ENCODE measurements at places on chromosomes 16 and 17.

DNA sequence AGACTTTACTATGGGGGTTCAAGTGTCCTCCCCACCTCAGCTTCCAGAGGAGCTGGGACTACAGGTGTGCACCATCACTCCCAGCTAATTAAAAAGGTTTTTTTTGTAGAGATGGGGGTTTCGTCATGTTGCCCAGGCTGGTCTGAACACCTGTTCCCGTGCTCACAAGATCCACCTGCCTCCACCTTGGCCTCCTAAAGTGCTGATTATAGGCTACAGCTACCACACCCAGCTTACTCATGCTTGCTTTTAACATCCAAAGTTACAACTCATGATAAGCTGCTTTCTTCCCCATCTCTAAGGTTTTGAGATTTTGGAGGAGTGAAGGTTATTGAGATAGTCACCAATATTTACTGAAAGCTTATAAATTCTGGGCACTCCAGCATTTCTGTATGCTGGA is 2.6 kb downstream of the NUP88 start:
- peak; percentile 21 for DNase-seq

DNA sequence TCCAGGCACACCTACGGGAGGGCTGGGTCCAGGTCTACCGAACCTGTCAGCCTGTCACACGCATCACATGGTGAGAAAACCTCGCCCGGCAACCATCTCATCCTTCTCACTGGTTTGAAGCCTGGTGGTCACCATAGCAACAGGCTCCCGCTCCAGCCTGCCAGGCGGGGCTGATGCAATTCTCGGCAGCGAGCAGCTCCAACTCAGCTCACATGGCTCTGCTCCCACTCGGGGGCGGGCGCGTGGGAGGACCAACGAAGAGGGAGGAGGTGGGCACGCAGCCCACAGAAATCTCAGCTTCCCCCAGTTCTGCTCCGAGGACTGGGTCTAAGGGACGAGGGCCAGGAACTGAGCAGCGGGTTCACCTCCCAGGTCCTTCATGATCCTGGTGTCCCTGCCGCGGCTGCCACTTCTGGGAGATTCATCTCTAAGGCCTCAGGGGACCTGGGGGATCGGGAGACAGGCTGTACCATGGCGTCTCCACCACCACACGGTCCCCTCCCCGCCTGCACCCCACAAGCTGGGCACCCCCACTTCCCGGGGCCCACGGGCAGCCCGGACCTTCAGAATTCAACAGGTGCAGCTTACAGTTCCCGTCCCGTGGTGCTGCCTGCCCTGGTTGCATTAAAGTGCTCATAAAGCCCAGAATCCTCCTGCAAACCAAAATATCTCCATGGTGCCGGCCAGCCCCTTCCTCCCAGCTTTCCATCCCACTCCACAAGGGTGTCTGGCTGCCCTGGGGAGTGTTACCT is 25.8 kb downstream of the ABR start:
- DNase-seq: peak; percentile 70

DNA sequence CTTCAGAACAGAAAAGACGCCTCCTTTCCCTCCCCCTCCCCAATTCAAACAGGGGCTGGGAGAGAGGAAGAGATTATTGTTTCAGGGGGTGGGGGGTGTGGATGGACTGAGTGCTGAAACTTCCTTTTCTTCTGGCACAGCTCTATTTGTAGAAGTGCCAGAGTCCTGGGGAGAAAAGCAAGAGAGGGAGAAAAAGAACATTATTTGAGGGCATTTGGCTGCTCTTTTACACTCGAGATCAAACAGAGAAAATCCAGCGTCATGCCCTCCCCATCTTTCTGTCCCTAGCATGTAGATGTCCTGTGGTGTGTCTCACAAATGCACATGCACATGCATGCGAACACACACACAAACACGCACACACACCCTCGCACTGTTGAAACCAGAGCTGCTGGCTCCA is 13.0 kb downstream of the ARL4D start:
- no peak for DNase-seq

DNA sequence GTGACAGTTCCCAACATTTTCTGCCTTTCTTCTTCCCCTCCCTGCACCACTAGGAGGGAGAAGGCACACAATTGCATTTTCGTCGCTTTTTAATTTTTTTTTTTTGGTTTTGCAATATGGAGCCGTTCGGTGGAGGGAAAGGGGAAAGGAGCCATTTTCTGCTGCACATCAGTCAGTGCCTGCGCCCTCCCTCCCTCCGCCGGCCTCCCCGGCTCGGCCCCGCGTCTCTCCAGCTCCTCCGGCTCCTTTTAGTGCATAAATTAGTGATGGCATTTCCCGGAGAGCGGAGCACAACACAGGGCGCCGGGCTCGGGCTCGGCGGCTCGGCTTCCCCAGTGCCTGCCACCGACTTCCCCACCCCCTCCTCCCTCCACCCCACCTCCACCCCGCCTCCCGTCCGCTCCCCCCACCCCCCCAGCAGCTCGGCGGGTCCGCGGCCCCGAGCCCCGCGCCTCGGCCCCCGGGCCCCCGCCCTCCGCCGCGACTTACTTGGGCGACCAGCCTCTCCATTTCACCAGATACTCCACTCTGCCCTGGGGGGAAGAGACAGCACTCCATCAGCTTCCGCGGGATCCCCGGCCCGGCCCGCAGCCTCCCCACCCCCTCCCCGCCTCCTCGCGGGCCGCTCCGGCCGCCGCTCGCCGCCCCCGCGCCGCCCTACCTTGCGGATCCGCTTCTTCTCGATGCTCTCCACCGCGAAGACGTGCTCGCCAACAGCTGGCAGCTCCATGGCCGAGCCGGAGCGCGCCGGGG is 542 bp downstream of the CBX4 start:
- peak; percentile 48 for DNase-seq

GRCh38 chr17:77898521-77899434 is 59.7 kb upstream of the TNRC6C start:
- no peak for DNase-seq

DNA sequence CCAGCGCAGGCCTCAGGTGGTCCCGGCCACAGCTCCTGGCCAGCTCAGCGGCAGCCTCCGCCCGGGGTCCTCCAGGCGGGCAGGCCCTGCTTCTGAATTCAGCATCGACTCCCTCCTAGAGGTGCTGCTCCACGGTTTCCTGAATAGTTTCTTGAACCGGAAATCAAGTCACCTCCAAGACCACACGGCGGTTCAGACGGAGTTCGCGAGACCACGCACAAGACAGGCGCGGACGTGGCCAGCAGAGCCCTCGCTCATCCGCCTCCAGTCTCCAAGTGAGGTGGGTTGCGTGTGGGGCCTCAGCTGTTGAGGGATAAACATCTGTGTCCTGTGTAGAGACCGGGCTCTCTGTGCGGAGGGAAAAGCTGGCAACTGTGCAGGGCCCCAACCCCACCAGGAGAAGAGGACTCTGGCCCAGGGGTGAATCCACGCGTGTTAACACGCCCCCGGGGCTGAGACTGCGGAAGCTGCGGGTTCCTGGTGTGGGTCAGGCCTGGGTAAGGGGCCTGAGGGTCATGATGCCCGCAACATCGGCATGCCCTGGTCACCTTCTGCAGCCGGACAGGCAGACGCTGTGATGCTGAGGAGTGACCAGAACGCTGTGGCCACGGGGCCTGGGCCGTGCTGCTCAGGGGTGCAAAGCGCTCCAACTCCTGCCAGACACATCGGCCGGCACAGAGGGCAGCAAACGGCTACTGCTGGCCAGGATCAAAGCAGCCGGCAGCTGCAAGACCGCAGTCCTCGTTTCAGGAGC is 55.0 kb upstream of the METRNL start:
- DNase-seq: no peak

- no peak for DNase-seq
Measured at GRCh38 chr16:77823067-77823466, 34.7 kb downstream of the VAT1L start.

DNA sequence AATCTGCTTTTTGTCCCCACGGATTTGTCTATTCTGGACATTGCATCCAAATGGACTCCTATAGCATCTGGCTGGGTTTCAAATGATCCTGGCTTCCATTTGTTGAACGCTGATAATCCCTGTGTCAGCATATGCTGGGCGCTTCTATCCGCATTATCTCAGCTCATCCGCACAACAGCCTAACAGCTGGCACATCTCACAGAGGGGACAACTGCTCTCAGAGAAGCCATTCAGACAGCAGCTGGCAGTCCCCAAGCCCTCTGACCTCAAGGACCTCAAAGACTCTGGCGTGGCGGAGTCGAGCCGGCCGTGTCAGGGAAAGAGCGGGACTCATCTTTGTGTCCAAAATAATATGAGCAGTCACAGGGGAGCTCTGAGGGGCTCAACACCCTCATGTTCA is 82.3 kb downstream of the NT5M start:
- DNase-seq: no peak

DNA sequence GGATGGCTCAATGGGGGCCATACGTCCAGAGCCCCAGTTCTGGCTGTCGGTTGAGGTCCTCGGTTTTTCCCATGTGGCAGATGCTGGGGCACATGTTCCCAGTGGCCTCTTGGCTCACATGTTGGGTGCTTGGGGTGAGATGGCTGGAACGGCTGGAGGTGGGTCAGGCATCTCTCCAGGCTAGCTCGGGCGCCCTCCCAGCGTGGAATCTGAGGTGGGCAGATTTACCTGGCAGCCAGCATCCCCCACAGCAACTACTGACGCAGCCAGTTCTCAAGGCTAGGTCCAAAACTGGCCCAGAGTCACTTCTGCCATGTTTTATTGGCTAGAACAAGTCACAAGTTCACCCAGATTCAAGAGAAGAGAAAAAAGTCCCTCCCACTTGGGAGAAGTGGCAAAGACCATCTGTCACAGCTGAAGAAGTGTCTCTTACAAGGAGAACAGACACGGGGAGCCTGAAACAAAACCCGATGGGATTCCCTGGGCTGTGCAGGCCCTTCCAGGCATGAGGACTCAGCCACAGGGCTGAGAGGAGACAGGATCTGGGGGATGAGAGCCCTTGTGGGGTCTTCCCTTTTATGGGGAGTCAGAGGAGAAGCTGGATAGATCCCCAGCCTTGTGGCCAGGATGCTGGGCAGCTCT is 15.2 kb downstream of the ACE start:
- no peak for DNase-seq

DNA sequence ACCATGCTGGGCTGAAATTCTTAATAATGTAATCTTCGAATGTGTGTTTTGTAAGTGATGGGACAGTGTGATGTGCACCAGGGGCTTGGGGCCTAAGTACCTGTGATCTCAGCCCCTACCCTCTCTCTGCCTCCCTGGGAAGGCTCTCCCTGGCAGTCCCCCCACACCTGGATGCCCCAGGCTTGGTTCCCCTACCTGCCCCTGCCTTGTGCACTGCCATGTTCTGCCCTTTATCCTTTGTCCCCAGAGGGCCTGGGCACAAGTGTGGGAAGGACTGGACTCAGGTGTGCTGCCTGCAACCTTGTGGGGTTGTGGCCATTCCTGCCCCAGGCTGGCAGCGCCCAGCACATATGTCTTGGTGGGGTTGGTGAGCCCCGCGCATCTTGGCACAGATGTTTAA is 55.4 kb upstream of the CREBBP start:
- no peak for DNase-seq

DNA sequence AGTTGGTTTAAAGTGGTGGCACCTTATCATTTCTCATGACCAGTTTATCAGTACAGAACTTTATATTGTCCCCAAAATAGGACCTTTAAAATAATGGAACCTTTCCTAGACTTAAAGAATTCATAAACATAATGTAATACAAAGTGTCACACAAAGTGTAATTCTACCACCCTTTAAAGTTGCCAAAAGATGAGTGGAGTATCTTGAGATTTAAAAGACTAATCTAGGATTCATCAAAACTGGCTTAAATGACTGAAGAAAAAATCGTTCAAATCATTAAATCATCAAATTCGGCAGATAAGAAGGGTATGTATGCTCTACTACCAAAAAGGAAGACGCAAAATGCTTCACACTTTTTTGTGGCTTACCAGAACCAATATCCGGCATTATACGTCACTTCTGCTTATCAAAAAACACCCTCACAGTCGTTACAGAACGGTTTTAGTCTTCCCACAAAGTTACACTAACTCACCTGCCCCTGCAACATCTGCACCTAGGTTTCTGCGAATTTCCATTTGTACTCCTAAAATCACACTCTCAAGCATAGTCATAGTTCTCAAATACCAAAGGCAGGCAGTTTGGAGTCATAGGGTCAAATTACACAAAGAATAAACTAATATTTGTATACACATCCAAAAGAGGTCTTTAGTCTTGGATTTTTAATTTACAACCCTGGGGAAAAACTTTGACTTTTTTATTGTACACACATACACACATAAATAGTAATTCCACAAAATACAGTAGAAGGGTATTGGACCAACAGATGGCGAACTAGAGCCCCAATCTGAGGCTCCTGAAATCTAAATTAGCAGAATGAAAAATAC is 1.4 kb upstream of the KANSL1 start:
- DNase-seq: peak; percentile 69

GRCh38 chr16:12315330-12316136 is 339.0 kb downstream of the SNX29 start:
- DNase-seq: peak; percentile 80

DNA sequence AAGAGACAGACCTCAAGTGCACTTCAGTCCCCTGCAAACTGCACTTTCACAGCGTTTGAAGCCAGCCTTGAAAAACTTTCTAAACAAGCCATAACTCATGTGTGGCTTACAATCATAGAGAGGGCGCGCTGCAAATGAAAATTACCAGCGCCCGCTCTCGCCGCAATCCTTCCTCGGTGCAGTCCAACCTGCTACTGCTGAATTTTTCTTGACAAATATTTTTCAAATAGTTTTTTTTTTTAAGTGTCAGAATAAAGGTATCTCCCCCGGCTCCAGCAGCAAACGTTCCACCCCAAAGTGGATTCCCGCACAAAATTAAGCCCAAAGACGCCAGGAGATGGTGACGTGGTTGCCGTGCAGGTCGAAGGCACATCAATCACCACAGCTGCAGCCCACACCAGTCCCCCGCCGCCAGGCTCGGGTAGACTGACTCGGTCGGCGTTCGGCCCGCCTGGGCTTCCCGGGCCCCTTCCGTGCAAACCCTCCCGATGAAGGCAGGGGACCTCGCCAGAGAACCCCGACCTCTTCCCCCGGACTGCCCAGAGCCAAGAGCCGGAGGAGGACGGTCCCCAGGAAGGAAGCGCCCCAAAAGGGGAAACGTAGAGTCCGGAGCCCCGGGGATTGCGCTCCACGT is 630 bp downstream of the GRB2 start:
- DNase-seq: peak; percentile 46

DNA sequence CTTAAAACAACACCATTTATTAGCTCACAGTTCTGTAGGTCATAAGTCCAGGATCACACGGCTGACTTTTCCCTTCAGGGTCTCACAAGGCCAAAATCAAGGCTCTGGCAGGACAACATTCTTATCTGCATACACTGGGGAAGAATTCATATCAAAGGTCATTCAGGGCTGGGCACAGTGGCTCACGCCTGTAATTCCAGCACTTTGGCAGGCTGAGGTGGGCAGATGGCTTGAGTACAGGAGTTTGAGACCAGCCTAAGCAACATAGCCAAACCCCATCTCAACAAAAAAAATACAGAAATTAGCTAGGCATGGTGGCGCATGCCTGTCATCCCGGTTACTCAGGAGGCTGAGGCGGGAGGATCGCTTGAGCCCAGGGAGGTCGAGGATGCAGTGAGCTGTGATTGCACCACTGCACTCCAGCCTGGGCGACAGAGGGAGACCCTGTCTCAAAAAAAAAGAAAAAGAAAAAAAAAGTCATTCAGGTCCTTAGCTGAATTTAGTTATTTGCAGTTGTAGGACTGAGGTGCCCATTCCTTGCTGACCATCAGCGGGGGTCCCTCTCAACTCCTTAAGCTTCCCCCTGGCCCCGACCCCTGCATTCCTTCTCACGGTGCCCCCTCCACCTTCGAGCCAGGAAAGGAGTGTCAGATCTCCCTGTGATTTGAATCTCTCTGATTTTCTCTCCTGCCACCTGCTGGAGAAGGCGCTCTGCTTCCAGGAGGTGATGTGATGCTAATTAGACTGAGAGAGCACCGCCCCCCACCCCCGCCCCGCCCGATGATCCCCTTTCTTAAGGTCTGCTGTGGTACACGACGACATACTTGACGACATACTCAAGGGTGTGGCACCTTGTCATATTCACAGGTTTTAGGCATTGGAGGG is 91.8 kb upstream of the CLEC18A start:
- DNase-seq: no peak
